ENCODE measurements at places on chromosomes 2 and 18.

DNA sequence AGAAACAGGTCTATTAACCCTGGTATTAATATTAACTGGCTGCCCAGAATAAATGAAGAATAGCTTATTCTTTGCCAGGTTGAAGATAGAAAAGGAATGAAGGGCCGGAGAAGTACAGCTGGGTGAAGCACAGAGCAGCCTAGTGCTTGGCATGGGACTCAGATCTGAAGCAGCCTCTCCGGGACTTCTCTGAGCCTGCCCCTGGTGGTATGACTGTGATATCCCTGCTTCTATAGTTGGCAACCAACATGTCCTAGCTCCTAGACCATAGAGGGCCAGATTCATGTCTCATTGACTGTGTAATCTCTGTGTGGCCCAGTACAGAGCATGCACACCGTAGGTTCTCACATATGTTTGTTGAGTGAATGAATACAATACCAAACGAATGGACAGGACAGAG, 107.8 kb downstream of the MSH2 start:
- DNase-seq: no peak

- DNase-seq: no peak
These were observed 226.0 kb upstream of the DSEL start for GRCh38 chr18:67742525-67742924.

GRCh38 chr2:44191739-44192138, 23.1 kb downstream of the PPM1B start:
- no peak for DNase-seq

DNA sequence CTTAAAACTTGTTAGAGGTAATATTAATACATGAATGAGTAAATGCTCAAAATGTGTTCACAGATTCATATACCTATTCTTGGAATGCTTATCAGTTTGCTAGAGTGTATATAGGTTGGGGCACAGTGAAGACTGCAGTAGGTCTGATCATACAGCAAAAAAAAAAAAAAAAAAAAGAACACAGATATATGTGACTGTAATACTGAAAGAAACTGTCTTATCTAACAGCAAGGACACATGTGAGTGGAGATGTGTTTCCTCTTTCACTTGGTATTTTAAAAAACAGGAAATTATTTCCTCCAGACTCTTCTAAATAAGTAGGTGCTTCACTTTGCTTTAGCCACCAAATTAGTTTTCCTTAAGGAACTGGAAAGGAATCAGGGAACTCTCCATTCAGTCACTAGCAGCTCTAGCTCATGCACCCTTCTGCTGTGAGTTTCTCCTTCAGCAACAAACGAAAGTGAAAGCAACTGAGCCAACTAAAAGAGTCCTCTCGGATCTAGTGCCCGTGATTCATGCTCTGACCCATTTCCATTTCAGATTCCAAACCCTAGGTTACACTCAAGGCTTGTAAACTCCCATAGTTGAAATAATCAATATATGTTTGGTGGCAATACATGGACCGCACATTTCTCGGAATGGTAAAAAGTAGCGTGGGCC, 98.5 kb downstream of the DSEL start:
- peak; percentile 32 for DNase-seq

- DNase-seq: no peak
These were observed 56.1 kb downstream of the ZC3H8 start for GRCh38 chr2:112198780-112199179.

- DNase-seq: no peak
These were observed 15.0 kb upstream of the TEX51 start for GRCh38 chr2:126883666-126884040.

GRCh38 chr2:15191789-15192188, 369.3 kb downstream of the NBAS start:
- no peak for DNase-seq

DNA sequence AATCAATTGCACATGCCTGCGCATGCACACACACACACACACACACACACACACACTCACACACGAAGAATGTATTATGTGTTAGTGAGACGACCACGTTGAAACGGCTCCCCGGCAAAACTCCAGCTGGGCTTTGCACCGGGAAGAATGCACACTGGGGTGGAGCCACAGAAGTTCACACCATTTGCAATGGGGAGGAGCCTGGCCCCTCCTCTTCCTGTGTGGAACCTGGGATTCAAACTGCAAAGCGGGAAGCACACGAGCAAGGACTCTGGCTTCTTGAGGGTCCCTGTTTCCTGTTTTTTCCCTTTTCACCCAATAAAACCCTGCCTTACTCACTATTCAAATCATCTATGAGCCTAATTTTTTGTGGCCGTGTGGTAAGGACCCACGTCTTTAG, 304.0 kb upstream of the TMEFF2 start:
- DNase-seq: no peak

DNA sequence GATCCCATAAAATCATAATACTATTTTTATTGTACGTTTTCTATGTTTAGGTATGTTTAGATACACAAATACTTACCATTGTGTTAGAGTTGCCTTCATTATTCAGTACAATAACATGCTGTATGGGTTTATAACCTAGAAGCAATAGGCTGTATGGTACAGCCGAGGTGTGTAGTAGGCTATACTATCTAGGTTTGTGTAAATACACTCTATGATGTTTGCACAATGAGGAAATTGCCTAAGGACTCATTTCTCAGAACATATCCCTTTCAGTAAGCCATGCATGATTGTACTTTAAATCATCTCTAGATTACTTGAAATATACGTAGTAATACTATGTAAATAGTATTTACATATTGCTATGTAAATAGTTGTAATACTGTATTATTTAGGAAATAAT, 156.7 kb downstream of the CDCA7 start:
- DNase-seq: no peak

DNA sequence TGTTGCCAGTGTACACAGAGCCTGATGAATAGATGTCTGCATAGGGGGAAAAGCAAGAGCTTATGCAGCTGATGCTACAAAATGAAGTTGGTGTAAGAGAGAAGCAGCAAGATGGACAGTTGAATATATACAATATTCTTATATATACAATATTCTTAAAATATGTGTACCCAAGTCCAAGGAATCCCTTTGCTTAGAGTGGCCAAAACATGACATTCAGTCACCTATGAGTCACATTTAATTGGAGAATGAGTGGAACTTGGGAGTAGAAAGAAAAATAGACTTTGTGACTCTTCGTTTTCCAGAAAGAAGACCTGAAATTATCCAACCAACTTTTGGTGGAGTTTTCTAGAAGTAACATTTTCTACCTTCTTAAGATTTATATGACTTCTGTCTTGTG, 81.8 kb downstream of the SCN9A start:
- DNase-seq: no peak

DNA sequence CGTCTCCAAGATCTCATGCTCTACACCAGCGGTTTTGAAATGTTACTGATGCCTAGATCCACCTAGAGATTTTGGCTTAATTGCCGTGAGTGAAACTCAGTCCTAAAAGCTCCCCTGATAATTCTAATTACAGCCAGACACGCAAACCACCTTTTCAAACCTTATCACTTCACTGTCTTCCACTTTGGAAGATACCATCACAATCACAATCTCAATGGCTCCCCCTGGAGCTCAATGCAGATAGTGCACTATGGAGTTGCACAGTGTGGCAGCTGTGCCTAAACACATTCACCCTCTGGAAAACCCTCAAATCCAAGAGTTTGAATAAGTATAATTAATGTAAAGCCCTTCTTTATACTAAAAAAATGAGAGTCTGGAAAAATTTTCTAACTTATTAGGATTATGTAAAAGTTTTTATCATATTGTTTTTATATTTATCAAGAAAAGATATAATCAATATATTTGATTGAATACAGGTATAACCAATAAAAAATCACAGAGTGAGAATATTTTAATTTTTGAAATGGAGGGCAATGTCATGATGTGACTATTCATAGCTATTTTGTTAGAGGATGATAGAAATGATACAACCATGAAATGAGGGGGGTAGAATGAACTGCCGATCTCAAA, 102.9 kb upstream of the SLC8A1 start:
- DNase-seq: peak; percentile 7

All from CD4-positive, alpha-beta T cell treated with Interleukin-6 at 100 ng/mL for 8 hours (primary cell).